Activated CD4-positive, alpha-beta T cell treated with anti-CD3 and anti-CD28 coated beads, Interleukin-2, amount 10 ng/mL, durations not matched to agents 24 days and 14 days (primary cell): ENCODE measurements at places on chromosomes 6 and 20.

DNA sequence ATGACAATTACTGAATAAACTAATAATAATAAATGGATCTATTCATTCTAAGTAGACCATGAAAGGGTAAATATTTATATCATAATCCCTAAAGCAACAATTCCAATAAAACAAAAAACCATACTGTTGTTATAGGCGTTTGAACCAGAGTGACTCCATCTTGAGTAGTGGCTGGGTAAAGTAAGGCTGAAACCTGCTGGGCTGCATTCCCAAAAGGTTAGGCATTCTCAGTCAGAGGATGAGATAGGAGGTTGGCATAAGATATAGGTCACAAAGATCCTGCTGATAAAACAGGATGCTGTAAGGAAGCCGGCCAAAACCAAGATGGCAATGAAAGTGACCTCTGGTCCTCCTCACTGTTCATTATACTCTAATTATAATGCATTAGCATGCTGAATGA is 8.3 kb downstream of the OR2H1 start:
- DNase-seq, result no peak

DNA sequence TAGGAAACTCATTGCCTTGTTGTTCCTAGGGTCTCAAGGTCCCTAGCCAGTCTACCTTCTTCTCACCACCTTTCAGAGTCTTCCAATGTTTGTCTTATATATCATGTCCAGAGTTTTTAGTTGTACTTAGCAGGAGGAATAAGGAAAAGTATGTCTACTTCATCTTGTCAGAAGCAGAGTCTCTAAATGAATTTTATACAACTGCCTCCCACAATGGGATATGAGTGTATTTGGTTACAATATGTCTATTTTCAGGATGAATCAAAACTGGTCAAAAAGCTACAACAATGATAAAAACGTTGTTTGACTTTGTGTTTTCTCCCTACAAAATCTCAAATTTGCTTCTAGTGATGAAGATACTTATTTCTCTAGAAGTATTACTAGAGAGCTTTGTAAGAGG is 7.0 kb downstream of the GLO1 start:
- DNase-seq, result no peak

DNA sequence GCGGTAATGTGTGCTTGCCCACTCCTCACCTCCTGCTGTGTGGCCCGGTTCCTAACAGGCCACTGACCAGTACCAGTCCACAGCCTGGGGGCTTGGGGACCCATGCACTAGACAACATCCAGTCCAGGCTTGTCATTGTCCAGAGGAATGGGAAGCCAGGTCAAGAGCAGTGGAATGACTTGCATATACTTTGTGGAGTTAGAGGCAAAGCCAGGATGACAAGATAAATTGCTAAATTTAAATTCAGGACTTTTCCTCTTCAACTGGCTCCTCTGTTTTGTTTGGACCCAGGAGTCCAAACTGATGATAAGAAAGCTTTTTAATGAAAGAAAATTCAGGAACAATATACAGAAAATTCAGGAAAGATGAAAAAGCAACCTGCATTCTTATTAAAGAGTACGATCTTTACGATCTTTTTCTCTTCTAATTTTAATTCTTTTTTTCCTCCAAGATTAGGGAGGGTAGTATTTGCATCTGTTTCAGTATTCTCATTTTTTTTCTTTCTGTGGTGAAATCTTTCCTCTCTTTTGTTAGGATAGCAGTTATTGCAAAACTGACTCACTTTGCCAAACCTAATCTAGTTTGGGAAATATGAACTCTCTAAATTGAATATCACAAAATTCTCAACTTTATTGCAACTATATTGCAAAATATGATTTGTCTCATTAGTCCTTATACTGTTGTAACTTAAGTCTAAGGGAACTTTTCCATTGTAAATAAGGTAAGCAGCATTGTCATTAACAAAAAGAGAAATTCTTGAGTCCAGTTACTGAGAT is 48.2 kb downstream of the DCBLD1 start:
- DNase-seq, result no peak

- no peak for DNase-seq
These were observed 660 bp upstream of the TFB1M start for GRCh38 chr6:155314773-155315515.

DNA sequence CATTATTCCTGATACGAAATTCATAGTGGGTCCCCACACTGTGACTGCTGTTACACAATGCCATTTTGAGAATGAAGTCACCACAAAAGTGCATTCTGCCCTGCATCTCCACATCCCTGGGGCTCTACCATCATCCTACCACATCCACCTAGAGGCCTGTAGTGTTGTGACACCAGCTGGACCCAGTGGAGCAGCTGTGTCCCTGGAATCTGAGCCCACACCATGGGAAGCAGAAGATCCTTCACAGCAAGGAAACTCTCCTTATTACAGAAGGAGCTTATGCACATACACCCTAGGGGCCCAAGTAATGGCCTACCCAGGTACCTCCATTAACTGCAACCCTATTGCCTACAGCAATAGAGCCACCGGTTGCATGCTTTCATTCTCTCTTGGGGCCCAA is 566.6 kb upstream of the EPHA7 start:
- no peak for DNase-seq

- no peak for DNase-seq
These were observed 361.6 kb downstream of the PHF3 start for GRCh38 chr6:63997221-63997620.

DNA sequence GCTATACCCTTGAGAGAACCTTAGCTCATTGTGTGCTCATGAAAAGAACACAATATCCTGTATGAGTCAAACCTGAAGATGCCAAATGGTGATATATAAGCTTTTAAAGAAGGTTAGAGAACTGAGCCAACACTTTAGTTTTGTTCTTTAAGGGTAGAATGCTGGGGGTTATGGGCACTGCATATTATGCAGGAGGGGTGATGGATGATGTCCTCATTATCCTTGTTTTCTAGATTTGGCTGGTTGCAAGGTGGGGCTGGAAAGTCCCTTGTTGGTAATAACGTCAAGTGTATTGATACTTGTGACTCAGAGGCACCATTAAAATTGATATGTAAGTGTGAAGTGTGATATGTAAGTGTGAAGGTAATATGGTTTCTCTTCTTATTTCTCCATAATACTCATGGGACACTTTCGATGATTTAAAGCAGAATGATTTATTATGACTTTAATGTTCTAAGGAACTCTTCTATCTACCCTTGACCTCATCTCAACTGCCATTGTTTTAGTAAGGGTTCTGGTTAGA is 113.7 kb upstream of the DTNBP1 start:
- peak; percentile 67 for DNase-seq

GRCh38 chr20:9137001-9137400 is 68.1 kb downstream of the PLCB4 start:
- no peak for DNase-seq

- DNase-seq, result no peak
These were observed 58.1 kb upstream of the REV3L start for GRCh38 chr6:111541026-111541681.

DNA sequence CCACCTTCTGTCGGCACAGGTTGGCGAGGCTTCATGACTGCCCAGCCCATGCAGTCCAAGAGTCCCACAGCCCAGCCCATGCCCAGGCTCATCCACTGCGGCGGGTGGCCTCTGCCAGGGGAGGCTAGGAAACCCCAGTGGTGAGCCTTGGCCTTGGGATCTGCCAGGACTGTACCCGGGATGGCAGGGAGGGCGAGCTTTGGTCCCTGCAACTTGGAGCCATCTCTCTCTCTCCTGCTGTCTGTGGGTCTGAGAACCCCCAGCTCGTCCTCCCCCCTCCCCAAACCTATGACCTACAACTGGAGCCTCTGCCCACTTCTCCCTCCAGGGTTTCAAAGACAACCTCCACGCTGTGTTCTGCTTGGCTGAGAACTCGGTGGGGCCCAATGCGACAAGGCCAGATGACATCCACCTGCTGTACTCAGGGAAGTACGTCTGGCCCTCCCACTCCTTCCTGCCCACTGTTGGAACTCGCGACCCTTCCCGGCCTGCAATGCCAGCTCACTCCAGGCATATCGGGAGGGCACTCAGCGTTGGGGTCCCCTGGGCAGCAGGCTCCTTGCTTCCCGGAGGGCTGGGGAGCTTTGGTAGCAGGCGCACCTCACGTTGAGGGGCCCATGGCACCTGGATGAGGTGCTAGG is 19.7 kb downstream of the NPEPL1 start:
- peak; percentile 51 for DNase-seq

DNA sequence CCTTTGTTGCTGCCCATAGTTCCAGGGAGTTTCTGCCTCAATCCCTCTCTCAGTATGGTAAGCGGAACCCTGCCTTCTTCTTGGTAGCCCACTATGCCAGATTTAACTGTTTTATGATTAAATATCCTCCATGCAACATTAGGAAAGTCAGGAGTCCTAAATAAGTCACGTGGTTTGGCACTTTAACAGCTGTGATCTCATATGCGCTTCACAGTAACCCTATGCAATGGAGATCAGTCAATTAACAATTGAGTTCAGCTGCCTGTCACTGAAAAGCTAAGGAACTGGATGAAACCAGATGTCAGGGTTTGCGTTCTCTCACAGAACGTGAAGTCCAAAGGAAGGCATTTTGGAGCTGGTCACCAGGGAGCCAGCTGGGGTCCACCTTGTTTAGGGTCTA is 81.6 kb downstream of the PSMB1 start:
- DNase-seq, result no peak

GRCh38 chr6:16562498-16562897 is 198.8 kb downstream of the ATXN1 start:
- no peak for DNase-seq

- DNase-seq, result no peak
These were observed 38.1 kb upstream of the ZNF133 start for GRCh38 chr20:18250217-18250616.

- DNase-seq, result no peak
These were observed 51.0 kb downstream of the ABHD12 start for GRCh38 chr20:25339608-25340007.

DNA sequence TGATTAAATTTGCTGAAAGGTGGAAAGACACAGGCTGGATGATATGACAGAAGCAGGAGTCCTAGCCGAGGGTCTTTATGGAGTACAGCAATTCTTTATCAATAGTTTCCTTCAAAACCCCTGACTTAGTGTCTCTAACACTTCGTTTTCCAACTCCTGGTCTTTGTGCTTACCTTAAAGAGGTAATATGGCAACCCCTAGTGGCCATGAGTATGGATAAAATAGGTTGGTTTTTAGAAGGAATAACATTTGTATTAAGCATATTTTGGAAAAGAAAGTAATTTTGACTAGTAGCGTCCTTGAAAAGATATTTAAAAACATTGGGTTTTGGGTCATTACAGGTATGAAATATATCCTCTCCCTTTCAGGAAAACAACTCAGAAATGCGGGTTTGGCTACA is 51.9 kb downstream of the VGLL2 start:
- DNase-seq, result no peak

DNA sequence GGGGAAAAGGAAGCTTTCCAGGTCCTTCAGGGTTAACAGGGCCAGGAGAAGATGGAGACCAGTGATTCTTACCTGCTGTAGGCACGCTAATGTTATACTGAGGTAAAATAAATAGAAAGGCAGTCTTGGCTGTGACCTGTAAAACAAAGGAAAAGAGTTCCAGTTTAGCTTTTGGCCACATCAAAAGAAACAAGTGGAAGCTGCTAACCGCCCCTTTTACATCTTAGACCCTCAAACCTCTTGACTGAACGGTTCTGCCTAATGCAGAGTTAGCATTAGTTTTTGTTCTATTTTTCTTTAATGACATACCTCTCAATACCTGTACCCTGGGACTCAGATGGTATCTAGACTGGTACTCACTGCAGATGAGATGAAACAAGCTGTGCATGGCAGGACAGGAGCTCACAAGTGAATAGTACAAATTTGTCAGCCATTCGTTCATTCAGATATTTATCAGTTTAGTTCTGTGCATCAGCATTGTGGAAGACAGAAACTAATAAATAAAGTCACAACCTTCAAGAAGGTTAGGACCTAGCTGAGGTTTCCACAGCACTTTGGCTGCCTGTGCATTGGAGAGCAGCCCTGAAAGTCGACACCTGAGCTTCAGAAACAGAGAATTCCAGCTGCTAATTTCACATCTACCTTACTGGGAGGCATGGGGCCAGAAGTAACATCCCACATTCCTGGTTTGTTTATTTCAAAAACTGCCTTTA is 41.0 kb downstream of the TRAM2 start:
- no peak for DNase-seq

GRCh38 chr20:54149765-54150264 is 24.0 kb downstream of the CYP24A1 start:
- no peak for DNase-seq

DNA sequence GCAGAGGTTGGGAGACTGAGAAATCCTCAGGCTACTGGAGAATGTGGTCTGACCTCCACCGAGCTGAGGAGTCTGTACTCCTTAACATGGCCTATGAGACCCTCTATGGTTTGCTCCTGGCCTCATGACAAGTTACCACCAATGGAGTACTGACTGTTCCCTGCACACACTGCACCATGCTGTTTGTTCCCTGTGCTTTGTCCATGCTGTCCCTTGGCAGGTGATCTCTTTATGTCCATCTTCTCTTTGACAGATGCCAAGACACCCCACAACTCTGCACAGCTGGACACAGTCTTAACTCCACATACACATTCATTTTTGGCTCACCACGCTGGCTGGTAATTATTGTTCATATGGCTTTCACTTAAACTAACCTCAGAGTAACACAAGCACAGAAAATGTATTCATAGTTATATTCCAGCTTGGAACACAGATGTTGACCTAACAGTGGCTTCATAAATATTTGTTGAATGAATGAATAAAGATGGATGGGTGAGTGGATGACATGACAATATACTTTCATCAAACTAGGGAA is 258.0 kb downstream of the ATXN1 start:
- no peak for DNase-seq

DNA sequence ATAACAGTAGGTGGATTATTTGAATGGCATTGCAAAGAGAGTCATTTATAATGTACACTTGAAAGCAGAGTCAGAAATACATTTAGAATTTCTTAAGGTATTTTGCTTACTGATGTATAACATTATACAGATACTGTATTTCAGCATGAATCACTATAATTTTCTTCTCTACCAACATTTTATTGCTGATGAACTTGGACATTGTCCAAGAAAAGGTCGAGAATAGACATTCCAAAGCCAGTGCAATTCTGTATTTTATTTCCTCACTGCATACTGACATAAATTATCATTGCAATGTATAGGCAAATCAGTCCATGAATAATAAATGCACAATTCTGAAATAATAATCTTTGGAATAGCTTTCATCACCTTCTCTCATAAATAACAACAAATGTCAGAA is 1420.0 kb upstream of the EYS start:
- no peak for DNase-seq

DNA sequence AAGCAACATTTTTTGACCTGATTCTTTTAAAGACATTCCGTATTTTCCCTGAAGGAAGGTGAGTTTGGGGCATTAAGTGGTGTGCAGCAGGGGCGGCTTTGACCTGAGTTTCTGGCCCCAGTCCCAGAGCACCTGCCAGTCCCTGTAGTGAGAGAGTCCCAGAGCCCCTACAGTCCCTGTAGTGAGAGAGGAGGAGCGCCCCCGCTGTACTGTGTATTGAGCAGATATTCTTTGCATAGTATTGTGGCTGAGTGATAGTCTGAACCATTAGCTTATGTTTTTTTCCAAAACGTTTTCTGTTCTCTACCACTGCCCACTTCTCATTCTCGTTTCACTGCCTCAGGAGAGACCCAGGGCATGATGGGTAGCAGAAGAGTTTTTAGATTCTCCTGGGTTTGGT is 17.2 kb upstream of the SH3BGRL2 start:
- DNase-seq, result no peak
